ENCODE measurements at places on chromosomes 12 and 14.
A peak's percentile ranks its signal among the peaks of the same experiment; 100 is the strongest.

DNA sequence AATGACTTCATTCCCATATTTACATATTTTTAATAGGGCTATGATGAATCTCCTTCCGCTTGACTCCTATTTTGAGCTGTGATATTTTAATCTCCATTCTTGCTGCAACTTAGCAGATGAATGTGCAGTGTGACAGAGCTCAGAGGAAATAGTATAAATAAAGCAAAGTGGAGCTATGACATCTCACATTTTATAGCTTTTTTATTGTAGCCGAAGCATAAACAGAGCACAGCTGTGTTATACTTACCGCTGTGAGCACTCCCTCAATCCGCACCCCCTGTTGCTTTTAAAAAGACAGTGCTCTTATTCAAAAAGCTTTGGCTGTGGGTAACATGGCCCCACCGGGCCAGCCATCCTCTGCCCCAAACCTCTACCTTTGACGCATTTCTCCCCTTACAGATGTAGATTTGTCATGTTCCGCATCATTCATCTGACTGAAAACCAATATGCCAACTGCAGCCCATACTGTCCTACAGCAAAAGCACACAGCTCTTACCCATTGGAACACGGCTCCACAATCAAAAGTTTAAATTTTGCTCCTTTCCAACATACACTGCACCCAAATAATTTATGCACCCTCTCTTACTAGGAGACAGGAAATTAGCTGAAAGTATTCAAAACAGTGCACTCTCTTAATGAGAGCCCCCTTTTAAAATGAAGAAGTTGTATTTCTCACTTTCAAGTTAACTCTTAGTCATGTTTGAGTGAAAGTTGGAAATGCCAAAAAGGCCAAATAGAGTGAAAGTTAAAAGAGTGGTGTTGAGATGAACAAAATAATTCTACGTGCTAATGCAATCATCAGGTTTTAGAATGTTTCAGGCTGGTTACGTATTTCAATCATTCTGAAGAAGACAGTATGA, 429.3 kb upstream of the SOX5 start:
- DNase-seq, result no peak

DNA sequence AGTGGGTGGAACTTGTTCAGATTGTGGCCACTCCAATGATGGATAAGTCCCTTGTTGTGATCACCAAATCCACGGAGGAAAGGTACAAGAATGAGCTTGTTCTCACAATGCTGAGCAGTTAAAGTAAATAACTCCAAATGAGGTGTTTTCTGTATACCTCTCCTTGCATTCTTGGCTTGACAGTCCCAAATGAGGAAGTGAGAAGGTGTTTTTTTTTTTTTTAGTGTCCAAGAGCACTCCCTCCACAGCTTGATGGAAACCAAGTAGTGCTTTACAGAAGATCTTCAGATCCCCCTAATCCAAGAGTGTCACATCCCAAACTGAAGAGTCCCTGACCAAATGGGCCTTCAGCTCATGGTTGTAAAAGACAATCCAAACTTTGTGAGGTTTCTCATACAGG, 153.6 kb downstream of the ATP23 start:
- no peak for DNase-seq

GRCh38 chr14:99320105-99320572, 48.1 kb upstream of the BCL11B start:
- peak; percentile 66 for DNase-seq

DNA sequence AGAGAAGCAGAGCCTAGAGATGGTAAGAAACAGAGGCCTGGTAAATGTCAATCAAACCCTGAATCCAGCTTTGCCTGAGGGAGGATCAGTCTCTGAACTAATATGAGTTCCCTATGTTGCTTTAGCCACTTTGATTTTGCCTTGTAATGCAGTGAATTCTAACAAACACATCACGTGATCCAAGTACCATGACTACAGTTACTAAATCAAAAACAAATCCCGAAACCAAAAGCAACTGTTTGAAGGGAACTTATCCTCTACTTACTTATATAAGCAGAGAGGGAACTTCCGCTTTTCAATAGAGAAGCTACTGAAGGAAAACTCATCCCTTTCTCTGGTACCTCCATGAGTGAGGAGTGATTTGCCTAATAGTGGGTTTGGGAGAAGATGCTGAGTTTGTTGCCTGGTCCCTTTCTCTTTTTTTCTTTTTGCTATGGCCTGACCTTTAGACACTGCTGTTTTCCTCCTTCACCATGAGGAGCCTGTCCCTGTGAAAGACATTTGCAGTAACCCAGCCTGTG, 7.7 kb upstream of the PPTC7 start:
- no peak for DNase-seq

DNA sequence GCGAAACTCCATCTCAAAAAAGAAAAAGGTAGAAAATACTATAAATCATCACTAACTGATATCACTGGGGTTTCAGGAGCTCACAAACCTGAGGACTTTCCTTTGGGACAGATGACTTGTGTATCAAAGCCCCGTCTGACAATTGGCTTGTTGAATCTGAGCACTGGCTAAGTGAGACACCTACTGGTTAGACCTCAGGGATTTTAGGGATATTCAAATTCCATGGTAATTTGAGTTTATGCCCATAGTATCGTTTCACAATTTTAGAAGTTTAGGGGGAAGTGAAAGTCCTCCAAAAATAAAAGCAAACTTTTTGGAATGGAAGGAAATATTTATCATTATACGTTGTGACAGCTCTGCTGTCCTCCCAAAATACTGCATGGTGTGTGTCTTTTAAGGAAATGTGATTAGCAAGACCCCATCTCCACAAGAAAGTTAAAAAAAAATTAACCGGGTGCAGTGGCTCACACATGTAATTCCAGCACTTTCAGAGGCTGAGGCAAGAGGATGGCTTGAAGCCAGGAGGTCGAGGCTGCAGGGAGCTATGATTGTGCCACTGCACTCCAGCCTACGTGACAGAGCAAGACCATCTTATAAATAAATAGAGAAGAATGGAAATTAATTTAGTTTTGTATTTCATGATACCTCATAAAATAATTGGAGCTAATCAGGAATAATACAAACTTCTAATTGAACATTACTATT, 49.2 kb downstream of the FBXL14 start:
- no peak for DNase-seq

- no peak for DNase-seq
Measured at GRCh38 chr14:61754627-61755381, 7.4 kb upstream of the SNAPC1 start.

DNA sequence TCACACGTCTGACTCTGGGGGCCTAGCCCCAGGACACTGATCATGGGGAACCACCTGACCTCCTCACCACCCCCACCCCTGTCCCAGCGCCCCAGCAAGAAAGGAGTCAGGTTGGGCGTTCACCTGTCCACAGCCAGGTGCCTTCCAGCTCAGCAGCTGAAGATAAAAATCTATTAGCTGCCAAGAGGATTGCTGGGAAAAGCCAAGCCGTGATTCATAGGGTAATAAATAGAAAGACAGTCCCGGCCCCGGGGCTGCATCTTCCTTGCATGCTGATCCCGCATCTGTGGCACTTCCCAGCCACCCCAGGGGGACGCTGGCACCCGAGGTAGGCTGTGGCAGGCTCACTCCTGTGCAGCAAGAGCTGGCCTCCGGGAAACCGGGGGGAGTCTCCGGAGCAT, 70.2 kb upstream of the NCOR2 start:
- no peak for DNase-seq

DNA sequence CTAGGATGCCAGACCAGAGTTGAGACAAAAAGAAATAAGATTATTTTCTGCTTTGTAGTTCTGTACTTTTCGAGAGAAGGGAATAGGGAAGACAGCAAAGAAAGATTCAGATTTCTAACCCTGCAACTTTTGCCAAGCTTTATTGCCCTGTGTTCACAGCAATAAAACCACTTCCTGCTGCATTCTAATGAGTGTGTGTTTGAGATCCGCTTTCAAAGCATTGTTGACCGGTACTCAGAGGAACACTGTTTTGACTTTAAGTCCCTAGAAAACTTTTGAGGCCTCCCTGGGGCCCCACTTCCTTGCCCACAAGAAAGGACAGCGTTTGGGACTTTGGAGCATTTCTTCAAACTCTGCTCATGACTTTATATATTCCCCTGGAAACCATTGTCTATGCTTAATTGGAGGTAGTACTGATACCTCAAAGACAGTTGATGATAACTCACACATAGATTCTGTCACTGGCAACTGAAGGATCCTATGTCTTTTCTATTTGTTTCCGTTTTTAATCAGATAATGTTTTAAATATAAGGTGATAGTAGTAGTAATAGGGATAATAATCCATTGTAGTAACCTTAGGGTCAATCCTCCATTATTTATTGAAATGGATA, 1.3 kb downstream of the RNASE6 start:
- DNase-seq, result no peak

GRCh38 chr12:108876550-108876949, 3.3 kb upstream of the DAO start:
- DNase-seq, result no peak

GRCh38 chr14:31085027-31085426, 58.8 kb upstream of the STRN3 start:
- DNase-seq, result no peak

DNA sequence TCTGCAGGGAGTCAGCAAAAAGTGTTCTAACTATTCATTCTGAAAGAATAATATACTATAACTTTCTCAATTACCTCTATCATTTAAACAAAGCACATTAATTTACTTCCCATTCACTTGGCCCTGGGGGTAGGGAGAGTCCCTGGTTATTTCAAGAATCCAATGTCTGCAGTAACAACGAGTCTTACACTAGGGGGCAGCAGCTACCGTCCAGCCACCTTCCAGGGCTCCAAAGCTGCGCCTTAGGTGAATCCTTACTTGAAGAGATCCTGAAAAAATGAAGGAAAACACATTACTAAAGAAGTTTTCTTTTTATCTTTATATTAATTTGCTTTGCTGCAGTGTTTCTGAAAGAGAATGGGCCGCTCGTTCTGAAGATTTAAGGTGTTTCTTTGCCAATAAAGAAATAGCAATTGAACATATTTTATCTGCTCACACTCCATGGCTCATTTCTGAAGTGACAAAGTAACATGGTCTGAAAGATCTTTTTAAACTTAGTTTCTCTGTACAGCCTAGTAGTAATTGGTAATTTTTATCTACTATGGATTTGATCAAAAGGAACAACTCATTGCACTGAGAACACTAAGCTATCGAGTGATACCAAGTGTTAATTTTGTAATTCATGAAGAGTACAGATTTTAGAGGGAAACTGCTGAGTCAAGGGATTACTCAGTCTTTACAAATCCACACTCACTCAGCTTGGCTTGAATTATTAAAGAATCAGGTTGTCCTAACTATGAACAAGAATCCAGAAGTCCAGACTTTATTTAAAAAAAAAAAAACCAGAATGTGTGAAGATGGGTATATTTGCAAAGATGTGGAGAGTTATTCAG, 27.6 kb downstream of the BHLHE41 start:
- DNase-seq, result peak; percentile 7
